Pancreas (tissue), 10 donors: ENCODE measurements at places on chromosomes 12 and 14. TPM values are rescaled to one million over a fixed set of nuclear protein-coding genes. Genes with fewer than 3 reads are reported as not detected.

DNA sequence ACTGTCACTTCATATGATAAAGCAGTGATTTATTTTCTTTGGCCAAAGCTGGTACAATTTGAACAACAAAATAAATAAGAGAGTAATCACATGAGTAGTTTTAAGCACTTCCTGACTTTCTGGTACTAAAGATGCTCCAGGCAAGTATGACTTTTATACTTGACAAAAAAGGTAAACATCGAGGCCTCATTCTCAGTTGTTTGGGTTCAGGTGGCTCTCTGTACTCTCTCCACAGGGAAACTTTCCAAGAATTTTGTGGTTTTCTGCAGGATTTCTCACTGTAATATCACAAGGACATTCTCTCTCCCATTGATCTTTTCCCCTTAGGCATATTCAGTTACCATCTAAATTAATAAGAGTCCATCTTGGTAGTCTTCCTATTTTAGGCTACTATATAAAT is 26.6 kb upstream of the KCNC2 start:
- no peak overlapping the region for H3K27ac ChIP-seq
- H3K4me3 ChIP-seq = no peak overlapping the region
- no peaks in the 10 kb centered on the region for H3K36me3 ChIP-seq
- no peak for DNase-seq
- H3K27me3 ChIP-seq = no peaks in the 10 kb centered on the region
- no peaks in the 10 kb centered on the region for H3K4me1 ChIP-seq

DNA sequence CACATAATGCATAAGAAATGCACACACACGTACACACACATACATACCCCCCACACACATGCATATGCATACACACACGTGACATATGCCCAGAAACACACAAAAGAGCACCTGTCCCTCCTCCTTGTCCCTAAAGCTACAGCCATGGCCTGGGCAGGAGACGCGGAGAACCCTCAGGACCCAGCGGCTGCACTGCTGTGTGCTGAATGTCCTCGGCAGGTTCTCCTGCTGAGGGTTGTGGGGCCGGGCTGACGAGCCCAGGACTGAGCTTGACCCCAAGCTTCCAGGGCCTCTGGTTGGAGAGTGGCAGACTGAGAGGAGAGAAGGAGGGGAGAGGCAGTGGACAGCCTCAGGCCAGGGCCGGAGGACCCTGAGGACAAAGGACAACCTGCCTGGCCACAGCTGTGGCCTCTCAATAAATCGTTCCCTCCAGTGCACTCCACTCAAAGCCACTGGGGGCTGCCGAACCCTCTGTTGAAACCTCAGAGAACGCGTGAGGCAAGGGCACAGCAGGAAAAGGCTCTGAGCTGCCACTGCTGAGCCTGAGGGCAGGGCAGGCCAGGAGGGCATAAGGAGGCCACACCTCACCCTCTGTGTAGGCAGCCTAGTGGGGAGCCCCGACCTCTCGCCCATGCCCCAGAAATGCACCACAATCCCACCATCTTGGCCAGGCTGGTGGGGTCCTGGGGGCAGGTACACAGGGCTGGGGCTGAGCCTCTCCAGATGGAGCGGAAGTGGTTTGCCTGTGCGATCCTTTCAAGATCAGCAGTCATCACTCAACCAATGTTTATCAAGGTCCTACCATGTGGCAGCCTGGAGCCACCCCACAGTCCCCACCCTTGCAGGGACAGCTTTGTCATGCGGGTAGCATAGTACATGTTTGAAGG is 3.1 kb downstream of the CACNA2D4 start:
- no peaks in the 10 kb centered on the region for H3K4me1 ChIP-seq
- no peaks in the 10 kb centered on the region for H3K36me3 ChIP-seq
- DNase-seq = peak; percentile 2
- H3K27ac ChIP-seq = no peak overlapping the region

GRCh38 chr14:73240816-73241480 is 3.6 kb downstream of the PAPLN start:
- H3K36me3 ChIP-seq = no peaks in the 10 kb centered on the region
- H3K4me3 ChIP-seq = no peak overlapping the region
- DNase-seq = no peak
- no peak overlapping the region for H3K27ac ChIP-seq
- no peaks in the 10 kb centered on the region for H3K27me3 ChIP-seq

- H3K4me3 ChIP-seq = peak overlapping the region; percentile 76
- H3K36me3 ChIP-seq = no peaks in the 10 kb centered on the region
- H3K27ac ChIP-seq = peak overlapping the region; percentile 99
Observed at GRCh38 chr12:56687223-56688128, 608 bp downstream of the PTGES3 start.

GRCh38 chr12:56341616-56342015 is 2.9 kb downstream of the IL23A start:
- no peak overlapping the region for H3K27ac ChIP-seq
- H3K4me3 ChIP-seq = no peak overlapping the region
- no peaks in the 10 kb centered on the region for H3K27me3 ChIP-seq
- no peak for DNase-seq
- H3K4me1 ChIP-seq = no peaks in the 10 kb centered on the region

GRCh38 chr14:51726166-51726899 is 74.6 kb downstream of the FRMD6 start:
- no peaks in the 10 kb centered on the region for H3K36me3 ChIP-seq
- H3K27me3 ChIP-seq = no peaks in the 10 kb centered on the region
- H3K4me3 ChIP-seq = no peak overlapping the region
- H3K4me1 ChIP-seq = no peaks in the 10 kb centered on the region
- DNase-seq = no peak

GRCh38 chr12:72075401-72075800 is 136.8 kb downstream of the TPH2 start:
- H3K36me3 ChIP-seq = no peaks in the 10 kb centered on the region
- H3K4me1 ChIP-seq = no peaks in the 10 kb centered on the region

- no peak for DNase-seq
- H3K27me3 ChIP-seq = no peaks in the 10 kb centered on the region
- peak within 1 kb of the TSS; percentile 93 for H3K27ac ChIP-seq
- peaks cover 6% of the 10 kb centered on the region for H3K4me1 ChIP-seq
Observed at GRCh38 chr14:32201816-32202490, at the start of gene RNU6-7. RNU6-7 (plus strand) TSS chr14:32202045.

DNA sequence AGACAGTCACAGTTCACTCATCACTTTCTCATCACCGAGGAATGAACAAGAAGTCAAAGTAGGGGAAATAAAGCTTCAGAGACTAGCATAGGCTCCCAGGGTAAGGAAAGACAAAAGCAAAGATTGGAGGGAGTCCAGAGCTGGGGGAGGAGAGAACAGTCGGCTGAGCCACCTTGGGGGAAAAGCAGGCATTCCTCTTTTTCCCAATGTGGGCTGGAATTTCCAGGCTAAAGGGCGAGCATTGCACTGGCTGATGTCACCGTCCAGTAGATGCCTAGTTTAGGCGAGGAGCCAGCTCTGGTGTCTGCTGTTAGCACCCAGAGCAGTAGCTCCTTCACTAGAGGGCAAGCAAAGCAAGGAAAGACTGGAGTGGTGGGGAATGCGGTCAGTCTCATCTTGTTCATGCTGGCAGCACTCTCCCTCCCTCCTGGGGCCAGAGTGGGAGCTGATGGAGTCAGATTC is 8.5 kb upstream of the KRT75 start:
- no peaks in the 10 kb centered on the region for H3K27me3 ChIP-seq
- no peak overlapping the region for H3K27ac ChIP-seq
- peak; percentile 20 for DNase-seq

DNA sequence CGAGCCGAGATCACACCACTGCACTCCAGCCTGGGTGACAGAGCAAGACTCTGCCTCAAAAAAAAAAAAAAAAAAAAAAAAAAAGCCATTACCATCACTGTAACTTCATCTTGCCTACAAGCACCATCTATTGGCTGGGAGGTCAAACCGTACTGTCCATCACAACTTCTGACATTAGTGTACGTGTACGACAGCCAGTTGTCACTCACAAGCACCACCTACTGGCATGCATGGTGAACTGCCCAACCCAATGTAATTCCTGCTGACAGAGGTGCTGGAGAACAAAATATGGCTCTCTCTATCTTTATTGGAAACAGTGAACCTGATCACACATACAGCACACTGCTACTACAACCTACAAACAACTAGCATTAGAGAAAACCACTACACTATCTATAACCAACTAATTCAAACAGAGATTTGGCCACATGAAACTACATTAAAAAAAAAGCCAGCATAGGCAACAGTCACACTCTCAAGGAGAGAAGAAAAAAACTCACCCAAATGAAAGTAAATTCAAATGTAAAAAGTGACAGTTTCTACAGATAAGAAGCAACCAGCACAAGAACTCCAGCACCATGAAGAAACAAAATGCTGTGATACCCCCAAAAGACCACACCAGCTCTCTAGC is 82.3 kb downstream of the PUS7L start:
- no peak overlapping the region for H3K4me3 ChIP-seq
- DNase-seq = no peak
- no peaks in the 10 kb centered on the region for H3K4me1 ChIP-seq
- no peak overlapping the region for H3K27ac ChIP-seq

DNA sequence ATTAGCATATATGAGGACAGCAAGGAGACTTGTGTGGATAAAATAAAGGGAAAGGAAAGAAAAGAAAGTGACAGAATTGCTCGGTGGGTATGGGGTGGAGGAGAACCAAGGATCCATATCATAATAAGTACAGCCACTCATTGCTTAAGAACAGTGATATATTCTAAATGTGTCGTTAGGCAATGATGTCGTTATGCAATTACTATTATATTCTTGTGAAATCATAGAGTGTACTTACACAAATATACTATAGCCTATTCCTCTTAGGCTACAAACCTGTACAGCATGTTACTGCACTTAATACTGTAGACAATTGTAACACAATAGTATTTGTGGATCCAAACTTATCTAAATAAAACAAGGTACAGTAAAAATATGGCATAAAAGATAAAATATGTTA is 271.1 kb downstream of the CCER1 start:
- no peaks in the 10 kb centered on the region for H3K27me3 ChIP-seq
- H3K27ac ChIP-seq = no peak overlapping the region
- no peaks in the 10 kb centered on the region for H3K36me3 ChIP-seq
- no peak for DNase-seq
- H3K4me3 ChIP-seq = no peak overlapping the region

DNA sequence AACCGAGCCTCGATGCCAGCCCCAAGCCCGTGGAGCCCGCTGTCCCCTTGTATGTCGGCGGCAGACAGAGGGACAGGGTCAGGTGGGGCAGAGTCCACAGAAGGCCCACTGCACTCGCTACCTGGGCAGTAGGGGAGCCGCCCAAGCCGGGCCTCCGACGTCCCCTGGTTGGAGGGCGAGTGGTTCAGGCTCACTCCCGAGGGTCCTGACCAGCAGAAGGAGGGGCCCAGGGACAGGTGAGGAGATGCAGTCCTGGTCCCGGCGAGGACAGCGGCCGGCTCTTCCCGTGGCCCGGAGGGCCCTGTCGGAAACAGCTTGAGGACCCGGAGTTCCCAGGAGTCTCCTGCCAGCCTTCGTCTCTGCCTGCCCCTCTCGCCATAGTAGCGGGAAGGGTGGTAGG is 216.7 kb upstream of the SFSWAP start:
- no peaks in the 10 kb centered on the region for H3K36me3 ChIP-seq
- peaks cover 7% of the 10 kb centered on the region for H3K27me3 ChIP-seq
- no peak overlapping the region for H3K4me3 ChIP-seq

DNA sequence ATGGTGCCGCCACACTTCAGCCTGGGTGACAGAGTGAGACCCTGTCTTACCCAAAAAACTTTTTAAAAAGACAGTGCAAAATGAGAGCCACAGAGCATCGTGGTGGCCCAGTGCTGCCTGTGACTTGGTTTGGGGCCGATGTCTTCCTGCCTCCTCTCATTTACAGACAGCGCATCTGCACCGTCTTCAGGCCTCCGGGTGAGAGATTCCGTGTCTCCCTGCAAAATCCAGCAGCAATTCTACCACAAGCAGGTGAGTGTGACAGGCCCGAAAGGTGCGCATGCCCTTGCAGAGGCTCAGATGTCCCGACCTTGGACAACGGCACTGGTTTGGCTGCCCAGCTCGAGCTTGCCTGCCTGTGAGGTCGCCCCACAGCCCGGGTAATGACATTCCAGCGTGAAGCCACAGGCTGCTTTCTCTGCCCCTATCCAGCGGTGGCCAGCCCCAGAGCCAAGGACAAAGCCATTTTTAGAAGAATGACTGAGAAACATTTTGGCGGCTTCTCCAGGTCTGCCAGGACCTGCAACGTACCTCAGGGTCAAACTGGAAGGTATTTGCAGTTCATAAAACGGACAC is 70.3 kb upstream of the RFLNA start:
- H3K4me3 ChIP-seq = no peak overlapping the region
- no peak overlapping the region for H3K27ac ChIP-seq
- no peak for DNase-seq

DNA sequence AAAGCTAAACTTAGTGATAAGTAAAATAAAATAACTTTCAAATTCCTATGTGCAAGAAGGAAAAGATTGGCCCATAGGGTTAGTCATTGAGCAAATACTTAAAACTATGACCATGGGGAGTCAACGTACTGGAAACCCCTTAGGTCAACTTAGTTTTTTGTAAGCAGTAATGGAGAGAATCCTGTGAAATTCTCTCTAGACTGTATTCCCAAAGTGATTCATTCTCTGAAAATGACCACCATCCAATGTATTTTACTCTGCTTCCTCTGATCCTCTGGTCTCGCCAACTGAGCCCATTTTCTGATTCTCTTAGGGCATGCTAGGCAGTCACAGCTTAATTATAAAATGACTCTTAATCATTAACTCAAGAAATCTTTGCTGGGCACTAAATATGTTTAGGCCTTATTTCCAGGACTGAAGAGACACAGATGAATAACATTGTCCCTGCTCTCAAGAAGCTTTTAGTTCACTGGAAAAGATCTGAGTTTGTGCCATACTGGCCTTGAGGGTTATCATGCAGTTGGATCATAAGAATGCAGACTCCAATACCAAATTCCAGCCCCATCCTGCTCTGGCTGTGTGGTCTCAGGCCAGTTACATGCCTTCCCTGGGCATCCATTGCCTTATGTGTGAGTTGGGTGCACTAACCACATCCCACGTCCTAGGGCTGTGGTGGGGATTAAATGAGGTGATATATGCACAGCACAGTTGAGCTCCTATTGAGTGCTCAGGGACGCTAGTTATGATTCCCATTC is 732.4 kb downstream of the AACS start:
- no peaks in the 10 kb centered on the region for H3K4me1 ChIP-seq
- no peaks in the 10 kb centered on the region for H3K27me3 ChIP-seq
- no peak for DNase-seq

- no peak for DNase-seq
- H3K27me3 ChIP-seq = no peaks in the 10 kb centered on the region
- H3K4me3 ChIP-seq = no peak overlapping the region
Observed at GRCh38 chr12:113645603-113646002, 173.9 kb upstream of the LHX5 start.

GRCh38 chr12:129887101-129887500 is 16.7 kb downstream of the TMEM132D start:
- DNase-seq = no peak
- H3K4me1 ChIP-seq = no peaks in the 10 kb centered on the region
- H3K27ac ChIP-seq = no peak overlapping the region
- H3K4me3 ChIP-seq = no peak overlapping the region
- H3K36me3 ChIP-seq = no peaks in the 10 kb centered on the region

The CACNA1C gene
- total RNA-seq = 1.3 TPM

The CNTN1 gene
- 7.4 TPM for total RNA-seq

The GCN1 gene
- total RNA-seq = 36.6 TPM

The TUNAR gene
- 1.2 TPM for total RNA-seq

The KRT78 gene
- total RNA-seq = 0.56 TPM

The NELL2 gene
- total RNA-seq = 0.28 TPM

The TMEM63C gene
- 4.8 TPM for total RNA-seq

The SLC17A8 gene
- not detected for total RNA-seq
